ENCODE measurements at places on chromosomes 1 and 21. TPM values are rescaled to one million over a fixed set of nuclear protein-coding genes. Genes with fewer than 3 reads are reported as not detected.

DNA sequence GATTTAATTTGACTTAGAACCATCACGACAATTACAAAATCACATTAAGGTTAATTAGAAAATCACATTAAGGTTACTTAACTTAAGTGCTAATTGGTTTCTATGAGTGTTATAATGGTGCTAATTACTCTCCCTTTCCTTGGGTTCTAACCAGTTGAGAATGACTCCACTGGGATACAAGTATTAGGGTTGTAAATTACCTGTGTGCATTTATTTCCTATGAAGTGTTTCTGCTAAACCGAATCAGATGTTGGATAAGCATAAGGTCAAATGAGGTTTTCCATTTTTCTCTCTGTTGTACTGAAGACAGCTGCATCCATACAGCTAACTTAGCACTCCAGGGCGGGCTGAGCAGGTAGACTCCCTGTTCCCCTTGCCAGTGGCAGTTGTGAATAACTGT lies 610.3 kb upstream of the TMPRSS15 start:
- H3K27ac ChIP-seq: no peak overlapping the region
- no peaks in the 10 kb centered on the region for H3K36me3 ChIP-seq
- DNase-seq: no peak
- no peak overlapping the region for H3K4me3 ChIP-seq
- H3K27me3 ChIP-seq: no peaks in the 10 kb centered on the region

Gene LIN28A
- total RNA-seq: not detected

- no peaks in the 10 kb centered on the region for H3K36me3 ChIP-seq
- no peak overlapping the region for H3K27ac ChIP-seq
- DNase-seq: no peak
- no peak overlapping the region for H3K4me3 ChIP-seq
Measured at GRCh38 chr1:149914545-149914944, 3.1 kb downstream of the SV2A start.

Gene C8B
- total RNA-seq: 2.8 TPM
